ENCODE measurements at places on chromosomes 6 and 20. TPM values are rescaled to one million over a fixed set of nuclear protein-coding genes. Genes with fewer than 3 reads are reported as not detected.

DNA sequence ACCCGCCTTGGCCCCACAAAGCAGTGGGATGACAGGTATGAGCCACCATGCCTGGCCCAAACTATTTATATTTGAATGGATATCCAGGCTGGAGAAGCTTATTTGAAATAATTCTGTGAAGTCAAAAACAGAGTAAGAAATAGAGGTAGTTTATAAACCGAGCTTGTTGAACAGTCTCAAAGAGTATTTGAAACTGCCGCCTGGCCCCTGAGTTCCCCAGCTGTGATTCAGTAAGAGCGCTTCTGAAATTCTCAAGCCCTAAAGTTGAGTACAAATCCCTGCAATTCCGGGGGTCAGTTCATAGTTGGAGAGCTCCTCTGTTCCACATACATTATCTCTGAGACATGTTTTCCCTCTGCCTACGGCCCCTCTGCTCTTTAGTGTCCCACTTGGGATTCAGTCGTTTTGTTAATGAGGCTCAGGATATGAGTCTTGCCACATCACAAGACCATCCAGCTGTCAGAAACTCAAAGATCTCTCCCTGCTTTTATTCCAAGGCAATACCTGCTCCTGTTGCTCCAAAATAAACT, 127.8 kb downstream of the SOD2 start:
- no peak for DNase-seq

DNA sequence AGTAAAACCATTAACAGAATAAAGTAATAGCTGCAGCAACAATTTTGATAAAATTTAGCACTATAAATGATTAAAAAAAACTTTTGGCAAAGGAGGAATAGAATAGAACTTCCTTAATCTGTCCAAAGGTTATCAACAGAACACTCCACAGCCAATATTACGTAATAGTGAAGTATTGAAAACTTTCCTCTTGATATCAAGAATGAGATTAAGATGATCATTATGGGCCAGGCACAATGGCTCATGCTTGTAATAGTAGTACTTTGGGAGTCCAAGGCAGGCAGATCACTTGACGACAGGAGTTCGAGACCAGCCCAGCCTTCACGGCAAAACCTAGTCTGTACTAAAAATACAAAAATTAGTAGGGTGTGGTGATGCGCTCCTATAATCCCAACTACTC, 26.0 kb downstream of the SOBP start:
- no peak for DNase-seq

HLA-DRB1 gene
- 3.7 TPM for total RNA-seq

CALHM4 gene
- not detected for total RNA-seq

GRCh38 chr6:107121964-107122495, 6.7 kb upstream of the BEND3 start:
- DNase-seq = no peak

- no peak for DNase-seq
Observed at GRCh38 chr6:3663081-3663480, 88.4 kb downstream of the PXDC1 start.

GRCh38 chr6:150028799-150029198, 3.5 kb upstream of the RAET1L start:
- no peak for DNase-seq

- DNase-seq = no peak
Observed at GRCh38 chr6:159044899-159045727, at the start of gene TAGAP. TSS of gene TAGAP (minus strand) at chr6:159044991. CDS start at chr6:159044146, 845 bp downstream.

DNA sequence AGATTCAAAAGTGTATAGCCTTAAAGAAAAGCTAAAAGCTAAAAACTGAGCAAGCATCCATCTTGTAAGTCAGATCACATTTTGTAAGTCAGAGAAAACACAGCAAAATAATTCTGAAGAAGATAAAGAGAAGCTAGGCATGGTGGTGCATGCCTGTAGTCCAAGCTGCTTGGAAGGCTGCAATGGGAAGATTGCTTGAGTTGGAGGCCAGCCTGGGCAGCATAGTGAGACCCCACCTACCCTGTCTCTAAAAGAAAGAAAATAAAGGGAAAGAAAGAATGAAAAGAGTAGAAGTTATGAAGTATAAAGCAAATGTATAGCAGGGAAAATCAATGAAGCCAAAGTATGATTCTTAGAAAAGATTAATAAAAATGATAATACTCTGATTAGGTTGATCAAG, 20.5 kb upstream of the PKIG start:
- no peak for DNase-seq

DNA sequence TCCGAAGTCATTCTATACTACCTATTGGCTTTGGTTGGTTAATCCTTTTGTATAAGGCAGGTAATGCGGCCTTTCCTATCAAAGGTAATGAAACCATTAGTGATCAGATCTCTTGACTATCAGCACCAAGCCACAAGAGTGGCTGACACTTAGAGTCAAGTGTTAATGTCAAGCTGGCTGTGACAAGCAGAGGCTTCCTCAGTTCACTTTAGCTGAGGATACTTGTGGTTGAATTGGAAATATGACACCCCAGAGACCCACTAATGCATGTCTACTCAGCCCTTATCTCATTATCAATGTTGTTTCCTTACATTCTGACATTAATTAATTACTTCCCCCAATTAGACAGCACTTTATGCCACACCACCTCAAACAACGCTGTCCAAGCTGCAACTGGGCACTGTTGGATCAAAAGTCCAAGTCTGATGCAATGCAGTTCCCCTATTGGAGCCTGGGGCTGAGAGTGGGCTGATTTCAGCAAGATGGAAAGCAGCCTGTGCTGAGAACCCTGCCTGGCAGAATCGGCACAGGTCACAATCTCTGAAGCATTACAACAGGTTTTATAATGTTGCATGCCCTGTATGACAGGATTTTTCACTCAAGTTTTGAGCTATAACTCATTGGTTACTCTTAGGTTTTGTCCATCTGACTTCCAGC, 273.5 kb downstream of the COL12A1 start:
- DNase-seq = no peak

- no peak for DNase-seq
Observed at GRCh38 chr6:97399208-97399607, 116.2 kb upstream of the MMS22L start.

- no peak for DNase-seq
Observed at GRCh38 chr6:28643017-28643740, 117.5 kb downstream of the GPX5 start.

DNA sequence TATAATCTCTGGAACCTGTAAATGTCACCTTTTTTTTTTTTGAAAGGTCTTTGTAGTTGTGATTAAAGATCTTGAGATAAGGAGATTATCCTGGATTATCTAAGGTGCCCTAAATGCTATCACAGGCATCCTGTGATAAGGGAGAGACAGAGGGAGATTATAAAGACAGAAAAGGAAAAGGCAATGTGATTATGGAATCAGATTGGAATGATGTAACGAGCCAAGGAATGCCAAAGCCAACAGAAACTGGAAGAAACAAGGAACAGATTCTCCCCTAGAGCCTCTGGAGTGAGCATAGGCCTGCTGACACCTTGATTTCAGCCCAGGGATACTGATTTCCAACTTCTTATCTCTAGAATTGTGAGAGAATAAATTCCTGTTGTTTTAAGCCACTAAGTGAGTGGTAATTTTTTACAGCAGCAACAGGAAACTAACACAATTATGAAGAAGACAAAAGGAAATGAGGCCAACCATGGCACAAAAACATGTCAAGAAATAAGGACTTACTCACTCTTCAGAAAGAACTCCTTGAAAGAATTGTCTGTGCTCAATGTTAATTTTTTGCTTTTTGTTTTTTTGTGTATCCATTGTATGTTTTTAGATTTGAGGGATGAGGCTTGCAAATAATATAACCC, 82.7 kb downstream of the CFAP61 start:
- DNase-seq = no peak

DNA sequence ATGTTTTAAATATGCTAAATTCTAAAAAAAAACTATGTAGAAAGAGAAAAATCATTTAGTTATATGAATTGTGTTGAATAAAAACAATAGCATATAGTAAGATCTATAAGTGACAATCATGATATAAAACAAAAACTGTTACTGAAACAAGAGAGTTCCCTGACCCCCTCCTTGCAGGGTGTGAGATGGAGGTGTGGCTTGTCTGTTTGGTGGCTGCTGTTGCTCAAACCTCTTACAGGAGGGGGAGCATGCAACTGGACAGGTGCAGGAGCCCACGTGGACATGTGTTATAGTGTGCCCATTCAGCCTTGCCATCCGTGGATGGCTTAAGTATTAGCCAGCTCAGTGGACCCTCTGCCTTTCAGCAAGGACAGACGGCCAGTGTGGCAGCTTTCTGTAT, 206.7 kb downstream of the MOXD1 start:
- no peak for DNase-seq

- DNase-seq = no peak
Observed at GRCh38 chr20:57813509-57814269, 103.9 kb upstream of the PMEPA1 start.

SMOC2 gene
- 4.9 TPM for total RNA-seq

DNA sequence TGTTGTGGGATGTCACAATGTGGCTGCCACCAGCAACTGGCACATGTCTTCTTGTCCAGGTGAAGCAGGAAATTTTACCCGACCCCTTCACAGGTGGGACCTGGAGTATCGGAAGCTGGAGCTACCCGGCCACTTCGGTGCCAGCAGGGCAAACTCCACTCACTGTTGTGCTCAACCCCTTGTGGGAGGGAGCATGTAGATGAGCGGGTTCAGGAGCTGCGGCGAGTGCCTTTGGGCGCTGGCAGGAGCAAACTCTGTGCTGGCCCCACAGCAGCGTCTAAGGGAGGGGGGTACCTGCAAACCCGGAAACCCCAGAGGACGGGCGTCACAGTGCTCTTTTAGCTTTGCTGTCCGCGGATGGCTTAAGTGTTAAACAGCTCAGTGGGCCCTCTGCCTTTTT, 20.7 kb upstream of the SULF2 start:
- DNase-seq = no peak

- no peak for DNase-seq
Observed at GRCh38 chr20:29750268-29750899, 1507.1 kb upstream of the DEFB115 start.

MATN4 gene
- total RNA-seq = under 0.01 TPM

GRCh38 chr20:10263385-10264165, 44.9 kb downstream of the SNAP25 start:
- DNase-seq = no peak

GRCh38 chr6:12718015-12718414, 1.4 kb downstream of the PHACTR1 start:
- no peak for DNase-seq

GRCh38 chr6:135261872-135262725, 81.0 kb downstream of the MYB start:
- no peak for DNase-seq

XKR7 gene
- total RNA-seq = 9.8 TPM

FOXQ1 gene
- total RNA-seq = 1.2 TPM

- DNase-seq = no peak
Observed at GRCh38 chr20:53855733-53856132, 214.7 kb downstream of the BCAS1 start.

DNA sequence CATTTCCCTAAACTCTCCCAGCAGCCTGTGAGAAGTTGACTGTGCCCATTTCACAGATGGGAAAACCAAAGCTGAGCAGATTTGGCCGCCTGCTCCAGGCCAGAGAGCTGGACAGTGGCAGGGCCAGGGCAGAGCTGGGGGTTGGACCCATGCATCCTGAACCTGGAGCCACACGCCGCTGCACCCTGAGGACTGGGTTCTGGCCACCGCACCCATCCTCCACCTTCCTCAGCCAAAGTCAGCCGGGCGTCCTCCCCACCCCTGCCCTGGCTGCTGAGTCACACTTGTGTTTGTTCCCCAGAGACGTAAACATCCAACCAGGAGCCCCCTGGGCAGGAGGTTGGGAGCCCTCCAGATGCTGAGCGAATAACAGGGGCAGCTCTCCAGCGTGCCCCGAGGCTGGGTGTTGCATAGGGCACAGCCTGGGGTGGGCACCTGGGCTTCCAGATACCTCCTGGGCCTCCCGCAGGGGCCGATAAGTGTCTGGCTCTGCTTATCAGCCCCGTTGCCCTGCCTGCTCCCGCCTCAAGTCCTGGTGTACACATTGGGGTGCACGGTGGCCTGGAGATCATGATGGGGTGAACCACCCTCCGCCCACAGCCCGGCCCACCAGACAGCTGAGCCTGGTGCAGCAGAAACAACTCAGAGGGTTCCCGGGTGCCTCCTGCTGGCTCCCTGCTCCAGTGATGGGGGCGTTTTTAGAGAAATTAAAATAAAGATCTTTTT, 23.8 kb downstream of the RBM38 start:
- DNase-seq = no peak

DNA sequence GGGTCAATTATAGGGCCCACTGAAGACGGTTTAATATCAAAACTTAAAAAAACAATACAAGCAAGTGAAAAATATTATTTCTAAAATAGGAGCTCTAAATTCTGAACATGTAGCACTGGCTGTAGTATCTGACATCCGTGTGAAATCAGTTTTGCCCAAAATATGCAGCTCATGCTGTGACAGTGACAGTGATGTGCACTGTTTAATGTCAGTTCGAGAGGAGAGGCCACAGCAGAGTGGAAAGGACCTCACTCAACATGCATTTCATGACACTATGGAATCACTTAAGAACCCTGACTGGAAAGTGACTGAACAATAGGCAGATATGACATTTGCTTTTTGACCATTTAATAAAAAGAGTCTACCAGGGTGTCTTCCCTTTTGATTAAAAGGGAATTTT, 397.0 kb downstream of the FRK start:
- DNase-seq = no peak

GRCh38 chr6:53330137-53330536, 18.6 kb downstream of the ELOVL5 start:
- DNase-seq = no peak

SUMO4 gene
- 2.4 TPM for total RNA-seq

DNA sequence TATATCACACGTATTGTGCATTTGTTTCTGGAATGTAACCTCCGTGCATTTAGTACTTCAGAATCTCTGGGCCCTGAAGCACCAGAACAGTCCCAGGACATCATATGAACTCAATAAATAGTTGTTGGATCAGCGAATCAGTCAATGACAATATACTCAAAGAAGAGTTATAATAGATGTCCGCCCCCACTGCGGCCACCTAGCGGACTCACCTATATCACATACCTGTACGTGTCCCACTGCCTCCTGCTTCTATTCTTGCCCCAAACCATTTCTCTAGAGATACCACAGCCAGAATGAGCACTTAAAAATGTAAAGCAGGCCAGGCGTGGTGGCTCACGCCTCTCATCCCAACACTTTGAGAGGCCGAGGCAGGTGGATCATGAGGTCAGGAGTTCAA, 73.9 kb downstream of the DCDC2 start:
- DNase-seq = no peak
